ENCODE measurements at places on chromosomes 12 and 14.

GRCh38 chr12:76346798-76347420, 1.3 kb downstream of the BBS10 start:
- no peak for DNase-seq

DNA sequence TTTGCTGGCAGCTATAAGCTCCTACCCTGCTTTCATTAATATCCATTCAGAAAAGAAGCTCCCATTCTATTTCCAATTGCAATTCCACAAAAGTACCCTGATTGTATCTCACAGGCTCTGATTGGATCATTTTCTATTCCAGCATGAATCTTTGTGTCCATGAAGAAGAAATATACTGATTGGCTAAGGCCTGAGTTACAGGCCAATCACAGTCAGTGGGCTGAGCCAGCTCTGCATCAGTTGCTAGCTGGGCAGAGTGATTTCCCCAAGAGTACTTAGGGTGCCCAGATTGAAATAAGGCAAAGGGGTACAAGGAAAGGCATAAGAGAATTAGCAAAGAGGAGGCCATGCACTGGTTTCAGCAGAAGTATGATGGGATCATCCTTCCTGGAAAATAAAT, 14.4 kb downstream of the ART4 start:
- no peak for DNase-seq

DNA sequence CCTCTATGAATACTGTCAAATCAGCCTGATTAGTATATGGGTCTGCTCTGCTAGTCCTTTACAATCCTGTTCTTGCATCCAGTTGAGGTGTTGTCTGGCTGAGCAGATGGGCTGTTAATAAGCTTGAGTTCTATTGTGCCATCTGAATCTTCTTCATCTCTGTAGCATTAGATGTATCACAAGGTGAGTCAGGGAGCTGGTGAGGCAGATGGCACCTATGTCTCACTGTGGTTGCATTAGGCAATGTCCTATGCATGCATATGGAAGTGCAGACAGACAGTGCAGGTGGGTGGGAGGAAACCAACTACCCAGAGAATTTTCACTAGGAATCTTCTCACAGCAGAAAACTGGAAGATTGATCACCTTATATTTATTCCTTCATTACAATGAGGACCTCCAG, 165.7 kb upstream of the STXBP6 start:
- DNase-seq = no peak

DNA sequence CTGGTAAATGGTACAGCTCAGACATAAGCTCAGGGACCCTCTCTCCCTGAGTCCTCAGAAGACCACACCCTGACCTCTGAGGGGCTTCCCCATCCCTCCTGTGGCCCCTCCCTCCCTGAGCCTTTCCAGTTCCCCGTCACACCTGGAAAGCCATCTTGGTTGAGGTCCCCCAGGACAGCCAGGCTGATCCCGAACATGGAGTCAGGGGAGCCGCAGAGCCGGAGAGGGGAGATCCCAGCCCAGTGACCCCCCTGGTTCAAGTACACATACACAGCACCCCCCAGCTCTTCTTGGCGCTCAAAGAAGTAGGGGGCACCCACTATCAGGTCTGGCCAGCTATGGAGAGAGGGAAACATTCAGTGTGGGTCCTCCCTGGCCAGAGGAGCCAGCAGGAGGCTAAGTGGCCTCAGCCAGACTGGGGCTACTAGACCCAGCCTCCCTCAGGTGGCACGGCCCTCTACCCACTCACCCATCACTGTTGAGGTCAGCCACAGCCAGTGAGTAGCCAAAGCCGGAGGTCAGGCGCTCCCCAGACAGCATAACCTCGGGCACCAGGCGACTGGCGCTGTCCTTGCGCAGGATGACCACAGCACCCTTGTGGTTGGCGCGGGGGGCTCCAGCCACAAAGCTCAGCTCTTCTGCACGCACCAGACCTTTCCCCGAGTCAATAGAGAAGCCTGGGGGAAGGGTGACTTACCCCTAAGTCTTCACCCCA, 9.3 kb downstream of the ITGA7 start:
- DNase-seq = no peak

- no peak for DNase-seq
Observed at GRCh38 chr14:36057452-36058116, 118.9 kb downstream of the PTCSC3 start.

- DNase-seq = no peak
Observed at GRCh38 chr14:46488374-46488773, 163.2 kb downstream of the RPL10L start.

- DNase-seq = no peak
Observed at GRCh38 chr12:79547044-79547734, 143.6 kb downstream of the PAWR start.

- no peak for DNase-seq
Observed at GRCh38 chr12:70852416-70853150, 68.0 kb downstream of the PTPRR start.

DNA sequence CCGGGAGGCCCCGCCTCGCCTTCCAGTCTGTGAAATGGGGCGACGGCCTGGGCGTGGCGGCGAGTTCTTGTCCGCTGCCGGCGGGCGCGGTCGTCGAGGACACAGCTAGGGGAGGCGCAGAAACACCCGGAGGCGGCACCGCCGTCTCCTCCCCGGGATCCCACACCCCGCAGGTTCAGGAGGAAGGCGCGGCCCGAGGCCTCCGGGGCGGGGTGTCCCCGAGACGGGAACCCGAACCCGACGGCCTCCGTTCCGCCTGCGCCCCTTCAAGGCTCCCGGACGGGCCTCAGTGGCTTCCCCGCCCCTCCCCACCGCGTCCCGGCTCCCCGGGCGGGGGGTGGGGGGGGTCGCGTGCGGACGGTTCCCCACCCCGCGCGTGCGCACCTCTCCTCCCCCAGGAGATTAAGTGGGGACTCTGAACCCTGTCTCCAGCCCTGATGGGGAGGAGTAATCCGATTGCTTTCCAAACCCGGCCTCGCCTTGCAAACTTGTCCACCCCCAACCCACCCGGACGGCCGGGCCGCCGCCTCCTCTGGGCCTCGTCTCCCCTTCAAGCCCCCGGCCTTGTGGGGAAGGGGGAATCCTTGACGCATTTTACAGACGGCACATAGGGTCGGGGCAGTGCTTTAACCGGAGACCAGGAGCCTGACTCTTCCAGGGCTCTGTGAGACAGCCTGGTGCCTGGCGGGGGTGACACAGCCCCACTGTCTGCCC, 35.3 kb upstream of the ANKRD9 start:
- no peak for DNase-seq

GRCh38 chr12:82955043-82955442, 268.3 kb downstream of the TMTC2 start:
- DNase-seq = no peak

DNA sequence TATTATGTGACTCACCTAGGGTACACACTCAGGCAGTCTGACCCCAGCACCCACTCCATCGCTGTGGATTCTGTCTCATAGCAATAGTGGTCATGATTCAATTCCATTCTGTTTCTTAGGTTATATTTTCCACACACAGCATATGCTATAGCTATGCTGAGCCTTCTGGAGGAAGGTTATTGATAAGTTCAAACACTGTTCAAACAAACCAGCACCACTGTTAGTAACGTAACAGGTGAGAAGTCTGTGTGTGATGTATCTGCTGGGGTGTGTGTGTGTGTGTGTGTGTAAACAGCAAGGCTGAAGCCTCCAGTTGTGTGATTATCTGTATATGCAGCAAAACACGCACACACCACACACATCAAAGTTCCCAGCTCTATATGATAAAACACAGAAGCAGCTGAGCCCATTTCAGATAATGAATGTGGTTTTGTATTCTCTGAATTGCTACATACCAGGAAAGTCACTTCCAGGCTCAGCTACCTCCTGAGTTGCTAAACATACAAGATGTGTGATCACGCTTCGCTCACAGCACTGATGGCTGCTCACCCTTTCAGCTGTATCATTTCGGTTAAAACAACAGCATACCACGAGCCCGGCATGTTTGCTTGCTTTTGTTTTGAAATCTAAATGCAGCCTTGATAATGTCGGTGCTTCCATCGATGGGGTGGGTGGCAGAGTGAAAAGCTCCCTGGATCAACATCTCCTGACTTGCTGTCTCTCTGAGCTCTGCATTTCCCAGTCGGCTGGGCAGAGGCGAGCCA, 6.8 kb upstream of the SYNE3 start:
- DNase-seq = no peak

GRCh38 chr12:75444429-75445136, 36.0 kb upstream of the GLIPR1 start:
- DNase-seq = no peak

GRCh38 chr12:46437469-46437868, 64.9 kb upstream of the SLC38A2 start:
- DNase-seq = no peak

DNA sequence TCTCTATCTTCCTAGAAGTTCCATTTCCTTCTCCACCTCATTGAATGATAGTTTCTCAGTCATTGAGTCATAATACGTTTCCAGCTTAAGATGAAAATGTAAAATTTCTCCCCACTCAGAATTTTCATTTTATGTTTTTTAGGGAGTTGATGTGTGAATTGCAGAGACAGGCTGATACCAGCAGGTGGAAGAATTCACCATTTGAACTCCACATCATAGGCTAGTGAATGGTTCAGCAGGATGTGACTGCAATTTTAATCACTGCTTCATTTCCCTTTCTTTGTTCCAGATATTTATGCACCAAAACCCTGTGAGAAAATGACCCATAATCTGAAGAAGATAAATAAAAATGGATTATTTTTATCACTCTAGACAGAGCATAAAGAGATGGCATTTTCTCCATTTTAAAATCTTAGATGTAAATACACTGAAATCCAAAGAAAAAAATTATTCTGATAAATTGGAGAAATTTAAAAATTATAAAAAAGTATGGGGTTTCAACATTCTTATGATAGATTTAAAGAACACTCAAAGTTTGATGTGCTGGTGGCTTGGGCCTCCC, 10.6 kb upstream of the PYGL start:
- no peak for DNase-seq

GRCh38 chr14:23636317-23637211, at the start of gene DHRS2:
Gene DHRS2, plus strand, starts transcription at chr14:23636364. Its CDS starts 2,501 bp downstream, at chr14:23638865.
- no peak for DNase-seq

- no peak for DNase-seq
Observed at GRCh38 chr12:94149119-94149780, 873 bp downstream of the PLXNC1 start.

DNA sequence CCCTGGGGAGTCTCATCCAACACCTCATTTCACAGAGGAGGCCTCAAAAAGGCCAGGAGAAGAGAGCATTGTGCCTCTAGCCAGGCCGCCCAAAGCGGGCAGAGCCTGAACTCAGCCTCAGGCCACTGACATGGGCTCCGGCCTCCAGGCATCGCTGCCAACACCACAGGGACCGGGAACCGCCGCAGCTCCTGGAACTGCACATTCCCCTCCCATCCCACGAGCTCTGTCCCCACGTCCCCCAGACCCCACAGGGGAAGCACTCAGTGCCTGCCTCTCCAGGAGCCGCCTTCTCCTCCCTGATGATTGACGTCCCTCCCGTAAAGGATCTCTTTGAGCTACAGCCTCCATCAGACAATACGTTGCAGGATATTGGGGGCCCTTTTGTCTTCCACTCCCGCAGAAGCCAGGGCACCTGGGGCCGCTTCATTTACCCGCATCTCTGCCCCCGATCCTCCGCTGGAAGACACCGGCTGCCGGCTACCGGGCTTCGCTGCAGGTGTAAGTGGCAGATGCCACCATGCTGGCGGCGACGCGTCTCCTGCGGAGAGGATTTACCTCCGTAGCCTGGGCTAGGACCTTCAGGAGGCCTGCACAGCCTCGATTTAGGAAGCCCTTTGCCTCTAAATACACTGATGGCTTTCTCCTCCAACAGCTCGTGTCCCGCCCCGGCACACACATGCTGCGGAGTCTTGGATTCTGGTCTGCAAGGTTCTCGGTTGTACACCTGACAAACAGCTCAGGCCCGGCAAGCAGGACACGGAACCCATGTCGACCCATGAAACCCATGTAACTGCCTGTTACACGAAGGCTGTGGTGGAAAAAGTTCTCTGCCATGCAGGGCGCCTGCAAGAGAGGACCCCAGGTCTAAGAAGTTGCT, 104.8 kb downstream of the RIMBP2 start:
- DNase-seq = no peak

GRCh38 chr12:57929092-57929830, 12.1 kb upstream of the ATP23 start:
- DNase-seq = no peak

DNA sequence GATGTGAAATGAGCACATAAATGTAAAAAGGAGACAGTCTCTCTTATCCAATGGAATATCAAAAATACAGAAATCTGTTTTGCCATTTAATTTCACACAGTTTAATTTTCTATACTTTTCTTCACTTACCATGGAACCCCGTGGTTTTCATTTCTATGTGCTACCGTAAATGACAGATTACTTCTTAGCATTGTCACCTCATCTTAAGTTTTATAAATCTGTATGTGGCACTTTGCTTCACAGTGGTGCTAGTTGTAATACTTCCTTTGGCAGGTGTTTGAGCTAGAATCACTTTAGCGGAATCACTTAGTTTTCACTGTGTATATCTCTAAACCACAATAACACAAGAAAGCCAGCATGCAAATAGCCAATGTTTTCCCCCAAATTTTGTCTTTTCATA, 781.9 kb upstream of the MGAT4C start:
- no peak for DNase-seq

DNA sequence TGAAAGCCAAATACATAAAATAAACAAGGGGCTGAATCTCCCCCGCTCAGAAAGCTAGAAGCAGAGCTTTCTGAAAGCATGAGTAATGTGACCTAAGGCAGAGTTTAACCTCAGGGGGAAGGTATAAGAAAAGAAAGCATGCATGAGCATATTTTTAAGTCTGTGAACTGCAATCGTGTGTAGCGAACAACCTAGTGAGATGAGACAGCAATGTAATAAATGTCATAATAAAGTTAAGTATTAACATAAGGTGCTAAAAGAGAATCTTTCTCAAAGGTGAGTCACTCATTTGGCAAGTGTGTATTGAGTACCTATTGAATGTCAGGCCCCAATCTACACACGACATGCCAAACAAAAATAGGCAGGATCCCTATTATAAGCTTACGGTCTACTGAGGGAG, 14.2 kb upstream of the WDR20 start:
- no peak for DNase-seq

DNA sequence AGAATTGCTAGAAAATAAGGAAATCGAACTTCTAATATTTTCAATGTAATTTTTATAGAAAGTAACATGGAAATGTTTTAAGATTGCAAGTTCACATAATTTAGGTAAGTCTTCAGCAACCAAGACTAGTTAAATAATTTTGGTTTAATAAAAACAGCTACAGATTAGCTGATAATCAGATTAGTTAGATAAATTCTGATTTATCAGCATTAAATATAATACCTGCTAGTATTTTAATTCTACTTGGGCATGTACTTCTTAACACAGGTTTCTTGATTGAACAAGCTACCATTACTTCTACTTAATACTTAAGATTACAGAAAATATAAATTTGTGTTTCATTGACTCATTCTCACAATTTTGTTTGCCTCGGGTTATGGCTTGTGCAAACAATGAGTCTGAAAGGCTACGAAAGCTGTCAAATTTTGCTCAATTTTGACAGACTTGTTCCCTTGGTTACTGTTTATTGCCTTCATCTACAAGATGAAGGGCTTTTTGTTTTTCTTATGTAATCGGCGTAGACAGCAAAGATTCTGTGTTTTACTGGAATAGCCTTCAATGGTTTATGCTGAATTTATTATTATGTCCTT, 116.1 kb upstream of the NUDT4 start:
- DNase-seq = no peak

All from stimulated activated CD8-positive, alpha-beta memory T cell treated with anti-CD3 and anti-CD28 coated beads, Interleukin-2, amount 100 ng/mL, for 1 hour (primary cell).